Naive thymus-derived CD8-positive, alpha-beta T cell (primary cell): ENCODE measurements at places on chromosomes 4 and X. TPM values are rescaled to one million over a fixed set of nuclear protein-coding genes. Genes with fewer than 3 reads are reported as not detected.

GRCh38 chr4:119629142-119629471 is 503 bp upstream of the PDE5A start:
- H3K36me3 ChIP-seq: no peaks in the 10 kb centered on the region
- no peak for DNase-seq
- peak overlapping the region; percentile 96 for H3K4me3 ChIP-seq
- H3K27me3 ChIP-seq: peaks cover 6% of the 10 kb centered on the region
- peaks cover 17% of the 10 kb centered on the region for H3K4me1 ChIP-seq

DNA sequence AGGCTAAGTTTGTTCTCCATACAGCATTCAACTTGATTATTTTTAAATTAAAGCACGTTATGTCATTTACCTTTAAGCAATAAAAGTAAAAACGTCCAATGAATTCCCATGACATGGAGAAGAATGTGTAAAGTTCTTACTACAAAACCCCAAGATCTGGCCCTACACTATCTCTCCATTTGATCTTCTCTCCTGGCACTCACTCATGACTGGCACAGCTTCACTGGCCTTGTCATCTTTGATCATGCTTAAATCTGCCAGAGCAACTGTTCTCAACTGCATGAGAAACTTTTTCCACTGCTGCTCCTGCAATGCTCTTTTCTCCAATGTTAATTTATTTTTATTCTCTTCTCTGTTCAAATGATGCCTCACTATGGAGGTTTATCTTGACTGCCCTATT is 1109.0 kb upstream of the IGFBP7 start:
- DNase-seq: no peak
- H3K4me3 ChIP-seq: no peak overlapping the region
- H3K27me3 ChIP-seq: no peaks in the 10 kb centered on the region
- H3K4me1 ChIP-seq: no peaks in the 10 kb centered on the region

DNA sequence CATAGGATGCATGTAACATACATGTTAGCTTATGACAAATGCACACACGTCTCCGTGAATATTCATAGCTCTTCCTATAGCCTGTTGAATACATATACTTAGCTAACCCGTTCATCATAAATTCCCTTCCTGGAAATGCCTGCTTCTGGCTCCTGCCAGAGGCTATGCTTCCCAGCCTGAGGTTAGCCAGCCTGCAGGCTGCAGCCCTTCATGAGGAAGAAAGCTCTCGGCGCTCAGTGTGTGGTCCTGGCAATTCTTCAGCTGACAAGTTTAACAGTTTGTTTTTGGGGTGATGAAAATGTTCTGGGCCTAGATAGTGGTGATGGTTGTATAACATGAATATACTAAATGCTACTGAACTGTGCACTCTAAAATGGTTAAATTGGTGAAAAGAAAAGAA is 48.8 kb upstream of the MAN2B2 start:
- H3K36me3 ChIP-seq: no peaks in the 10 kb centered on the region
- no peak overlapping the region for H3K4me3 ChIP-seq
- peaks cover 14% of the 10 kb centered on the region for H3K27me3 ChIP-seq
- H3K27ac ChIP-seq: no peak overlapping the region
- no peaks in the 10 kb centered on the region for H3K4me1 ChIP-seq
- DNase-seq: no peak

- no peak overlapping the region for H3K4me3 ChIP-seq
- no peaks in the 10 kb centered on the region for H3K27me3 ChIP-seq
- H3K27ac ChIP-seq: no peak overlapping the region
Observed at GRCh38 chrX:78314561-78314960, 12.8 kb downstream of the CYSLTR1 start.

DNA sequence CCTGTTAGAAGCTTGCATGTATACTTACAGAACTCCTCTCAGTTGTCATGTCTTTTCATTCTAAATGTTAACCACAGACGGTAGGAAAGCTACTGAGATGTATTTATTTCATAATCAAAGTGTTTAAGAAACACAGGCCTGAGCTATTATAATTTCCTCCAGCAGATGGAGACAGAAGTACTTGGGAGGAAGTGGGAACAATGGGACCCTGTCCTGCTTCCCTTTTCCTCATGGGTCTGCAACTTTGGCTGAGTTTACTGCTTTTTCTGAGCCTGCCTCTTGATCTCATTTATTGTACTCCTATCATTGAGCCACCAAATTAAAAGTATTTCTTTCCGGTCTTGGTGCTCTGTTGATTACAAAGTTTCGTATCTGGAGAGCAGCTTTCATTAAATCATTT is 67.7 kb upstream of the SPANXN2 start:
- no peaks in the 10 kb centered on the region for H3K27me3 ChIP-seq
- no peaks in the 10 kb centered on the region for H3K36me3 ChIP-seq
- no peak overlapping the region for H3K4me3 ChIP-seq
- no peak overlapping the region for H3K27ac ChIP-seq
- DNase-seq: no peak

DNA sequence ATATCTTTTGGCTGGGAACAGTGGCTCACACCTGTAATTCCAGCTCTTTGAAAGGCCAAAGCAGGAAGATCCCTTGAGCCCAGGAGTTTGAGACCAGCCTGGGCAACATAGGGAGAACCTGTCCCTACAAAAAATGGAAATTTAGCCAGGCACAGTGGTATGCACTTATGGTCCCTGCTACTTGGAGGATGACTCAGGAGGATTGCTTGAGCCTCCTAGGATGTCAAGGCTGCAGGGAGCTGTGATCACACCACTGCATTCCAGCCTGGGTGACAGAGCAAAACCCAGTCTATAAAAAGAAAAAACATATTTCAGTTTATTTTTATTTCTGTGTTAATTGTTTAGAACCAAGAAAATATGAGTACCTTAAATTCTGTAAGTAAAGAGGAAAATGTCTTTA is 123.7 kb downstream of the CBR4 start:
- peaks cover 3% of the 10 kb centered on the region for H3K36me3 ChIP-seq
- no peak overlapping the region for H3K4me3 ChIP-seq
- peaks cover 6% of the 10 kb centered on the region for H3K27me3 ChIP-seq

- H3K36me3 ChIP-seq: peaks cover 5% of the 10 kb centered on the region
- H3K27me3 ChIP-seq: peaks cover 62% of the 10 kb centered on the region
- no peak overlapping the region for H3K27ac ChIP-seq
- no peak overlapping the region for H3K4me3 ChIP-seq
Observed at GRCh38 chr4:3747581-3747904, 18.6 kb upstream of the ADRA2C start.

DNA sequence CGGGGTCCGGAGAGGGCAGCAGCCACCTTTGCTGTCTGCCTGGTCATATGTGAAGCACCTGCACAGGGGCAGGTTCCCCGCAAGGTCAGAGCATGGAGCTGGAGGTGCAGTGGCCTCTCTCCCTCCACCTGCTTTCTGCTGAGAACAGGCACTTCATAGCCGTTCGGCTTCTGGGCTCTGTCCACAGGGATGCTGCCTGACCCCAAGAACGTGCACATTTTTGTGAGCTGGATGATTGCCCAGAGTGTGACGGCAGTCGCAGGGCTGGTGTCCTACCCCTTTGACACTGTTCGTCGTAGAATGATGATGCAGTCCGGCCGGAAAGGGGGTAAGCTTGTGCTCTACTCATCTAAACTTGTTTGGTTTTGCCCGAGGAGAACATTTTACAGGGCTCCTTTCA is 2.5 kb downstream of the SLC25A4 start:
- H3K4me3 ChIP-seq: no peak overlapping the region
- peaks cover 12% of the 10 kb centered on the region for H3K36me3 ChIP-seq
- no peak overlapping the region for H3K27ac ChIP-seq
- no peaks in the 10 kb centered on the region for H3K27me3 ChIP-seq
- no peak for DNase-seq

- DNase-seq: no peak
- H3K4me1 ChIP-seq: no peaks in the 10 kb centered on the region
- no peak overlapping the region for H3K27ac ChIP-seq
- no peak overlapping the region for H3K4me3 ChIP-seq
- no peaks in the 10 kb centered on the region for H3K36me3 ChIP-seq
Observed at GRCh38 chr4:119942806-119943205, 123.8 kb downstream of the MAD2L1 start.

DNA sequence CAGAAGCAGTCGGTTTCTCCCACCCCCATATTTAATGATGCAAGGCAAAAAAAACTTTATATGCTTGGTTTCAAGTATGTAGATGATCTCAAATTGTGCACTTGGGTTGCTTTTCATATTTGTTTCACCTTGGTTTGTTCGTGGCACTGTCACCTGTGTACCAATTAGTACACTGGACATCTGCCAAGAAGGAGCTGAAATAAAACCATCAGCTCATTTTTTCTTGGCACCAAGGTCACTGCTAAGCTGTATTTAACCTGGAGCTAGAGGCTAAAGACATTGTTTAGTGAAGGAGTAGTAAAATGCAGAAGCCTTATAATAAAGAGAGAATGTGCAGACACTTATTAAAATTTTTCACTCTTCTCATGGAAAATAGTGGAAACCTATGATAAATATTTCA is 430.8 kb downstream of the ARHGAP24 start:
- no peaks in the 10 kb centered on the region for H3K4me1 ChIP-seq
- no peak overlapping the region for H3K4me3 ChIP-seq
- no peak for DNase-seq
- no peaks in the 10 kb centered on the region for H3K27me3 ChIP-seq
- no peak overlapping the region for H3K27ac ChIP-seq
- H3K36me3 ChIP-seq: no peaks in the 10 kb centered on the region

DNA sequence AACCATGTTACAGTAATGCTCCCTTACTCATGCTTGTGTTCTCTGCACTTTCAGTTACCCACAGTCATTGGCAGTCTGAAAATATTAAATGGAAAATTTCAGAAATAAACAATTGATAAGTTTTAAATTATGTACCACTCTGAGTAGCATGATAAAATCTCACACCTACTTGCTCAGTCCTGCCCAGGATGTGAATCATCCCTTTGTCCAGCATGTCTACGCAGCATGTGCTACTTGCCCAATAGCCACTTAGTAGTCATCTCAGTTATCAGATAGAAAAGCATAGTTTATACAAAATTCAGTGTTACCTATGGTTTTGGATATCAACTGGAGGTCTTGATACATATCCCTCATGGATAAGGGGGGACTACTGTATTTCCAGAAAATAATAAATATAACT is 577.1 kb downstream of the GALNTL6 start:
- H3K36me3 ChIP-seq: no peaks in the 10 kb centered on the region
- DNase-seq: no peak
- H3K4me1 ChIP-seq: no peaks in the 10 kb centered on the region
- H3K4me3 ChIP-seq: no peak overlapping the region
- no peak overlapping the region for H3K27ac ChIP-seq

DNA sequence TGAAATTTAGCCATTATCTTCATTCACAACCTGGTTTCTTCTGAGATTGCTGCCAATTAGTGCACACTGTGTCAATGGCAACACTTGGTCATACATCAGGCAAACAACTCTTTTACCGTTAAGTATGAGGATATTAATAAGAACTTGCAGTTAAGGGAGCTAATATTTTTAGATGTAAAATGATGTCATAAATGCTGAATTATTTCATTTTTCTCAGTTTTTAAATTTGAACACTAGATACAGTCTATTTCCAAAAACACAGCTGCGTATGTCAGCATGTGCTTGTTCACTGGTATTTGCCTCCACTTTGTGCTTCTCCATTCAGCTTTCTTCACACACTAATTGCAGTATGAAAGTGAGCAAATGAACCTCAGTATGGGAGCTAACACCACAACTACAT is 1.6 kb downstream of the KLHL13 start:
- H3K27ac ChIP-seq: no peak overlapping the region
- no peaks in the 10 kb centered on the region for H3K36me3 ChIP-seq
- H3K4me1 ChIP-seq: peaks cover 8% of the 10 kb centered on the region
- H3K4me3 ChIP-seq: no peak overlapping the region

GRCh38 chrX:48813644-48814043 is 11.8 kb downstream of the HDAC6 start:
- no peak for DNase-seq
- peaks cover 38% of the 10 kb centered on the region for H3K36me3 ChIP-seq
- H3K27me3 ChIP-seq: no peaks in the 10 kb centered on the region

GRCh38 chrX:41019041-41019392 is 66.2 kb upstream of the USP9X start:
- H3K4me1 ChIP-seq: no peaks in the 10 kb centered on the region
- no peak overlapping the region for H3K27ac ChIP-seq
- H3K36me3 ChIP-seq: no peaks in the 10 kb centered on the region
- H3K27me3 ChIP-seq: no peaks in the 10 kb centered on the region
- no peak overlapping the region for H3K4me3 ChIP-seq

- H3K4me3 ChIP-seq: no peak overlapping the region
- H3K4me1 ChIP-seq: no peaks in the 10 kb centered on the region
- peaks cover 6% of the 10 kb centered on the region for H3K36me3 ChIP-seq
- H3K27me3 ChIP-seq: no peaks in the 10 kb centered on the region
Observed at GRCh38 chrX:50067435-50068284, 133.1 kb downstream of the AKAP4 start.

GRCh38 chr4:127623797-127624083 is 9.0 kb upstream of the INTU start:
- peak overlapping the region; percentile 51 for H3K4me3 ChIP-seq
- peaks cover 49% of the 10 kb centered on the region for H3K27me3 ChIP-seq
- H3K27ac ChIP-seq: no peak overlapping the region
- H3K4me1 ChIP-seq: peaks cover 6% of the 10 kb centered on the region
- H3K36me3 ChIP-seq: no peaks in the 10 kb centered on the region
- DNase-seq: no peak

DNA sequence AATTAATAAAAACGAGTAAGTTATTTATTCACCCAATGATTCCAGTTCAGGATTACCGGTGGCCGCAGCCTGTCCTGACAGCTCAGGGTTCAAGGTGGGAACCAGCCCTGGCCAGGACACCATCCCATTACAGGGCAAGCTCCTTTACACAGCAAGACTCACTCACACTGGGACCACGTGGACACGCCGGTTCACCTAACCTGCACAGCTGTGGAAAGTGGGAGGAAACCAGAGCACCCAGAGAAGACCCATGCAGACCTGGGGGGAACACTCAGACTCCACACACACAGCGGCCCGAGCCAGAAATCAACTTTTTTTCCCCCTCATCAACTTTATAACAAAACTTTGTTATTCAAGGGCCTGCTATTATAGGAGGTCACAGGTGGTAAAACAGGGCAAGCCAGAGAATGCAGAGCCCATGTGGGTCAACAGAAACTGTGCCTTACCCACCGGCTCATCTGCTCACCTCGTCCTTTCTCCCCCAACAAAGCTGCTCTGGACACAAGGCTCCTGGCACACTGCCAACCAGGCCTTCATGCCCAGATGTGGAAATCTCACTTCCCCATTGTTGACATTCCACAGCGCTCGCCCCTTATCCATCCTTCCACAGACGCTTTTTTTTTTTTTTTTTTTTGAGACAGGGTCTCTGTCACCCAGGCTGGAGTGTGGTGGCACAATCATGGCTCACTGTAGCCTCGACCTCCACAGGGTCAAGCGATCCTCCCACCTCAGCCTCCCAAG is 8.0 kb upstream of the ODAPH start:
- H3K36me3 ChIP-seq: peaks cover 4% of the 10 kb centered on the region
- no peaks in the 10 kb centered on the region for H3K27me3 ChIP-seq
- H3K27ac ChIP-seq: no peak overlapping the region
- H3K4me1 ChIP-seq: no peaks in the 10 kb centered on the region

- peaks cover 49% of the 10 kb centered on the region for H3K4me1 ChIP-seq
- H3K27ac ChIP-seq: peak overlapping the region; percentile 98
- H3K4me3 ChIP-seq: peak overlapping the region; percentile 82
- DNase-seq: no peak
Observed at GRCh38 chr4:39046249-39046648, 14.0 kb upstream of the TMEM156 start.

The ALPK1 gene
- polyA plus RNA-seq: 3.8 TPM

The TASL gene
- 1.1 TPM for polyA plus RNA-seq

The TBC1D14 gene
- polyA plus RNA-seq: 36.7 TPM

The FAM149A gene
- 0.18 TPM for polyA plus RNA-seq

The NRK gene
- not detected for polyA plus RNA-seq

The NEXMIF gene
- polyA plus RNA-seq: 0.56 TPM

The KDR gene
- polyA plus RNA-seq: not detected

The UPF3B gene
- polyA plus RNA-seq: 8.6 TPM

The GAGE12E gene
- polyA plus RNA-seq: not detected

The GLUD2 gene
- 0.35 TPM for polyA plus RNA-seq

The POU4F2 gene
- polyA plus RNA-seq: not detected

The PWWP3B gene
- polyA plus RNA-seq: not detected
